ENCODE measurements at places on chromosomes 5 and 9.

DNA sequence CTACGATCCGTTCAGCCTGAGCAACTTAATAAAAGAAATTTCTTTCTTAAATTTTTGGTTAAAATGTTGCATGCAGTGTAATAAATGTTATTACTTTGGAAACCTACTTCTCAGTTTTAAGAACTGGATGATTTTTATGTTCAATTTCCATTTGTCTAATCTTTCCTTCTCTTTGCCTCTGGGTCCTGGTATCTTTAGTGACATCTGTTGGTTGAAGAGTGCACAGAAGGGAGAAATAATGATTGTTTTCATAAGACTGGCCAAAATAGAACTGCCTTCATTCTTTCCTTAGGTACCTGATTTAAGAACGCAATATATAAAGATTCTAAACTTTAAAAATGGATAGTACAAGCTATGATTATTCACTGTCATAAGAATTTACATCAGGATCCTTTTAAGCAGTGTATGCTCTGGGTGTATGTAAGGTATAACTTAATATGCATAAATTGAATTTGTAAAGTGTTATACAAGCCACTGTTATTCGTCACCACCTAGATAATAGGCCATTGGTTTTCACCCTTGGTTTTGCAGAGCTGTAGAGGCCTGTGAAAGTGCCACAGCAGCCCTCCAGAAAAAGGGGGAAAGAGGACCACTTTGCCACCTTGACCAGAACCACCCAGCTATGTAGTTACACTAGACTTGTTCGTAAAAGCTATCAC is 82.8 kb upstream of the TLX3 start:
- no peak for DNase-seq

GRCh38 chr5:179294891-179295777 is 50.1 kb downstream of the ADAMTS2 start:
- DNase-seq = no peak

DNA sequence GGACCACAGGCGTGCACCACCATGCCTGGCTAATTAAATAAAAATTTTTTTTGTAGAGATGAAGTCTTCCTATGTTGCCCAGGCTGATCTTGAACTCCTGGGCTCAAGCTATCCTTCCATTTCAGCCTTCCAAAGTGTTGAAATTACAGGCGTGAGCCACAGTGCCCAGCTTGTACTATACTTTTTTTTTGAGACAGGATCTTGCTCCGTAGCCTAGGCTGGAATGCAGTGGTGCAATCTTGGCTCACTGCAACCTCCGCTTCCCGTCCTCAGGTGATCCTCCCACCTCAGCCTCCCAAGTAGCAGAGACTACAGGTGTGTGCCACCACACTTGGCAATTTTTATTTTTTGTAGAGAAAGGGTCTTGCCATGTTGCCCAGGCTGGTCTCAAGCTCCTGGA is 5.3 kb upstream of the RAD23B start:
- no peak for DNase-seq

DNA sequence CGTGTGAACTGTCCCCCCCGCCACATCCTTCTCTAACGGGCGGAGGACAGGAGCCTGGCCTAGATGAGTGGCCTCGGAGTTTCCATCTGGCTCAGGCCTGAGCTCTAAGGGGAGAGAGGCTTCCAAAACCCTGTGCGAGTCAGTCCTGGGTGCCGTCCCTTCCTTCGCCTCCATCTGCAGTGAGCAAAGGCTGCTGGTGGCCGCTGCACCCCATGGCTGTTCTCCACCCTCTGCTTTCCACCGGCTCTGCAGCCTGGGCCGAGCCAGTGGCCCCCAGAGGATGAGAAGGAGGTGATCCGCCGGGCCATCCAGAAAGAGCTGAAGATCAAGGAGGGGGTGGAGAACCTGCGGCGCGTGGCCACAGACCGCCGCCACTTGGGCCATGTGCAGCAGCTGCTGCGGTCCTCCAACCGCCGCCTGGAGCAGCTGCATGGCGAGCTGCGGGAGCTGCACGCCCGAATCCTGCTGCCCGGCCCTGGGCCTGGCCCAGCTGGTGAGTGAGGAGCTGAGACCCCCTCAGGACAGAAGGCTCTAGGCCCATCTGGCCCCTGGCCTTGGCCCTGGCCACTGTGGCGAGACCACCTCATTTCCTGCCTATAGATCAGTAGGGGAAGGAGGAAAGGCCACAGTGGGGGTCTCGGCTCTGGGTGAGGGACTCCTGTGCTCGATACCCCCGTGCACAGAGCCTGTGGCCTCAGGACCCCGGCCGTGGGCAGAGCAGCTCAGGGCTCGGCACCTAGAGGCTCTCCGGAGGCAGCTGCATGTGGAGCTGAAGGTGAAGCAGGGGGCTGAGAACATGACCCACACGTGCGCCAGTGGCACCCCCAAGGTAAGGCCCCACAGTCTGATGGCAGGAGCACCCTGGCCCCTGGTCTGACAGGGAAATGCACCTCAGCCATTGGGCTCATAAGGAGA is 3.0 kb downstream of the PKN3 start:
- DNase-seq = no peak

GRCh38 chr9:114072184-114073140 is 5.6 kb downstream of the AMBP start:
- no peak for DNase-seq

GRCh38 chr5:13957032-13957645 is 12.7 kb upstream of the DNAH5 start:
- DNase-seq = no peak

DNA sequence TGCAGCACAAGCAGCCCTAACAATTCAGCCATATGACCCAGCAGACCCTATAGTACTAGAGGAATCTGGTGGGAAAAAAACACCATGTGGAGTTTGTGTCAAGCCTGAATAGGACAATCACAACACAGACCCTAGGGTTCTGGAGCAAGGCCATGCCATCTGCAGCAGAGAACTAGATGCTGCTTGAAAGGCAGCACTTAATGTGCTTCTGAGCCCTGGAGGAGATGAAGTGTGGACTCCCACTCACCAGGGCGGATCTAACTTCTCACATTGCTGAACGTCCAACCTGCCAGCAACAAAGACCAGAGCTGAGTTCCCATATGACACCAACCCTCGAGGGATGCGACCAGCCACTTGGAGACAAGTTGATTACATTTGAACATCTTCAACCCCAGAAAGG is 43.2 kb downstream of the GABBR2 start:
- DNase-seq = no peak

DNA sequence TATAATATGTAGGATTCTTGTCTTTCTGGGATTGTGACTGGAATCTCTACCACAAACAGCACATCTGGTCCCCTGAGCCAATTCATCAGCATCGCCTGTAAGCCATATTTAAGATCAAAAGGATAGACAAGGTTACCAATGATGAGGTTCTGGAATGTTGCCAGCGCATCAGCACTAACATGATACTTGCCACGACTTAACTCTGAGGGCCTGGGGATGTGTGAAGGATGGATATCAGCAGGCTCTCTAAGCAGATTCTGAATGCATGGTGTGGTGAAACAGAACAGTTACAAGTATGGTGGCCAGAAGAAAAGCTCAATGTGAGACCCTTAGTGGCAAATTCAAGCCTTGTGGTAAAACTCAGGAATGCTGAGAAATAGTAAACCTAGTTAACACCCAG is 143.0 kb downstream of the XRCC4 start:
- no peak for DNase-seq

- DNase-seq = no peak
Observed at GRCh38 chr9:115594557-115594956, 476.6 kb upstream of the TNC start.

GRCh38 chr9:30172206-30172605 is 2212.2 kb upstream of the ACO1 start:
- DNase-seq = no peak

GRCh38 chr5:128537221-128537999 is 635 bp downstream of the FBN2 start:
- DNase-seq = no peak

GRCh38 chr5:61141801-61142200 is 20.5 kb downstream of the SMIM15 start:
- DNase-seq = no peak

GRCh38 chr5:149360272-149360671 is 2.4 kb downstream of the PCYOX1L start:
- DNase-seq = no peak

- DNase-seq = no peak
Observed at GRCh38 chr9:68847765-68848164, 142.7 kb downstream of the PIP5K1B start.

- DNase-seq = no peak
Observed at GRCh38 chr5:79872291-79872690, 118.8 kb downstream of the MTX3 start.

DNA sequence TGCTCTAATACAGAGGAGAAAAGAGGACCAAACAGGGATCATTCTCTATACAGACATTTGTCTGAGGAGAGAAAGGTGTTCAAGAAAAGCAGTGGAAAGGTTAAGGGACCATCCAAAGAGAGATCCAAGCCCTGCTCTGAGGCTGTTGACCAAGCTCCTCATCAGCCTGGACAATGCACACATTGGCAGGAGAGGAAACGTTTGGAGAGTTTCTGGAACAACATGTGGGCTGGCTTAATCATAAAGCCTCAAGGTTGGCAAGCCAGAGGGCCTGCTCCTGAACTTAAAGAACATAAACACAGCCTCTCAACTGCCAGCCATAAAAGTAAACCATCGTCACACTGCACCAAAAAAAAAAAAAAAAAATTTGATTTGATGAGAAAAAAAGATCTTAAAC is 184.4 kb upstream of the SLC12A2 start:
- no peak for DNase-seq

DNA sequence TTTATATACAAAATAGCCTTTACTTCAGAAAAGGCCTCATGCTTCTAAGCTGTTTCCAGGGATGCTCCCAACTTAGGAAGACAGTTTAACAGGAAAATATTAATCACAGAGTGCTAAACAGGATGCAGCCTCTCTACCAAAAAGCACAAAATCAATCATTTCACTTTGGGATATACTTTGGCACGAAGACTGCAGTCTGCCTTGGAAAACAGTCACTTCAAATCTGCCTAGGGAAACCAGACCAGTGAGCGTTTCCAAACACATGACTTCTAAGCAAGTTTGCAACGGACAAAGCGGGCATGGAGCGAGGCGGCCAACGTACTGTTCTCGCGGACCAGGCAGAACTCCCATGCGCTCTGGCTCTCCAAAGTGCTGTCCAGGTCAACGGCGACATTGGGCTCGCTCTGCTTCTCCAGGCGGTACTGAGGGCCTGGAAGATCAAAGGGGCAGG is 201.0 kb downstream of the MAPKAP1 start:
- no peak for DNase-seq

DNA sequence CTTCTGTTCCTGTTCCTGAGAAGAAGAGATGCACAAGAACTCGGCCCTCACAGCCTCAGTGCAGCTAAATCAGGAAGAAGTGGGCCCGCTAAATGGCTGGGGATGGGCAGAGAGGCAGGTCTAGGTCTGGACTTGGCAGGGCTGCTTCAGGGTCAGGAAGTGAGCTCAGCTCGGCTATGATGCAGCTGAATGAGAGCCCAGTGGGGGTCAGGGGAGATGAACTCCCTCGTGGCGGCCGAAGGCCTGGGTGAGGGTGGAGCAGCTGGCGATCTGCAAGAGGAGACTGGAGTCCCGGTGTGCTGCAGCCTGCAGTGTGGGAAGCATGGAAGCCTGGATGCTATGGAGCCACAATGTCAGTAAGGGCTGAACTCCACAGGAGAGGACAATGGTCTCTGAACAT is 466.2 kb downstream of the SPOCK1 start:
- DNase-seq = no peak

- DNase-seq = no peak
Observed at GRCh38 chr9:137380606-137381005, 42.4 kb downstream of the EXD3 start.

- no peak for DNase-seq
Observed at GRCh38 chr5:21049901-21050300, 1061.9 kb upstream of the CDH18 start.

- no peak for DNase-seq
Observed at GRCh38 chr5:32445831-32446614, 1.5 kb upstream of the ZFR start.

DNA sequence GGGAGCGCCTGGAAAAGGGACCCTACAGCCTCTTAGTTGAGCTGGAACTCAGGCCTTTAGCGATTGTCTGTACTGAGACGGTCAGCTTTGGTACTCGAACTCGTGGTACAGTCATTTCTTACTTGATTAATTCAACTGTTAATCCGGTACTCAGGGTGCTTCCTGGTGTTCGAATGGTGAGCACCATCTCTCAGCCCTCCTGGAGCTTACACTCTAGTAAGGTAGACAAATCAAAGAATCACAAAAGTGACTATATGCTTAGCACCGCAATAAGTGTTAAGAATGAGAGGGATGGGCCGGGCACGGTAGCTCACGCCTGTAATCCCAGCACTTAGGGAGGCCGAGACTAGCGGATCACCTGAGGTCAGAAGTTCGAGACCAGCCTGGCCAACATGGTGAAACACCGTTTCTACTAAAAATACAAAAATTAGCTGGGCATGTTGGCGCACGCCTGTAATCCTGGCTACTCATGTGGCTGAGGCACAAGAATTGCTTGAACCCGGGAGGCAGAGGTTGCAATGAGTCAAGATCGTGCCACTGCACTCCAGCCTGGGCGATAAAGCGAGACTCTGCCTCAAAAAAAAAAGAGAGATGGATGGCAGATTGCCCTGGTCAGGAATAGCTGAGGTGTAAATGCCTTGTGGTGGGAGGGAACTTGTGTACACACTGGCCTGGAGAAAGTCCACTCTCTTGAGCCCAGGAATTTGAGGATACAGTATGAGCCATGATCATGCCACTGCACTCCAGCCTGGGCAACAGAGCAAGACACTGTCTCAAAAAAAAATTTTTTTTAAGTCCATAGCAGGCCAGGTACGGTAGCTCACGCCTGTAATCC is 981 bp downstream of the TCOF1 start:
- no peak for DNase-seq

- no peak for DNase-seq
Observed at GRCh38 chr9:130981756-130982137, 27.2 kb upstream of the LAMC3 start.

GRCh38 chr5:55821731-55822512 is 29.2 kb upstream of the IL31RA start:
- DNase-seq = no peak

DNA sequence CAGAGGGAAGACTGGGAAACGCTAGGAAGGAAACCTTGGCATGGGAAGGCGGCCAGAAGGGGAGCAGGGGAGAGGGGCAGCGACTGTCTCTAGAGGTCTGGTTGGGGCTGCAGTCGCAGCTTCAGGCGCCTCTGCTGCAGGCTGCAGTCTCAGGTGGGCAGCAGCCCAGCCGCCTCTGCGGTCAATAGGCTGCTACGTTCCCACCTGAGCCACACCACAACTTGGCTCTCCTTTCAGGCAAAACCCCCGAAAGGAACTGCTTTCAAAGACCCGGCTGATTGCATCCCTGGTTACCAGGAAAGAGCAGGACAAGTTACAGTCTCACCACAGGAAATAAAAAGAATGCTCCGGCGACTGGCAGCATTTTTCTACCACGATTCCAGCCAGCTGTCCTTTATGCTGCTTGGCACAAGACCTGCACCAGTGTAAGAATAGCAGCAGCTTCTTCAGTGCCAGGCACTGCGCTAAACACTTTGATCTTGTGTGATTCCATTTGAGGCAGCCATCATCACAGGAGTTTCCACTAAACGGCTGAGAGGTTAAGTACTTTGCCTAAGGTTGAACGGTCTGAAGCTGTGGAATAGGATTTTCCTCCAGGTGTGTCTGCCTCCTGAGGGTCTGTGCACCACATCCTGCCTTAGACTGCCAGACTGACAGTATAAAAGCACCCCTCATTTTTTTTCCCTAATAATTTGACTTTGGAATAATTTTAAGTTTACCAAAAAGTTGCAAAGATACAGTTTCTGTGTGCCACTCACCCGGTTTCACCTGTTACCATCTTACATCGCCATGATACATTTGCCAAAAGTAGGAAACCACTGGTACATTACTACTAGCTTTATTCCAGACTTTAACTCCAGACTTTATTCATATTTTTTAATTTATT is 7.5 kb downstream of the RPS14 start:
- DNase-seq = no peak

GRCh38 chr5:148398698-148399121 is 15.0 kb downstream of the FBXO38 start:
- no peak for DNase-seq

Data from activated CD4-positive, alpha-beta T cell treated with anti-CD3 and anti-CD28 coated beads, Interleukin-2, amount 50 U/mL, for 1 hour (primary cell).